NCI-H1048 (cell line): ENCODE measurements at places on chromosomes 1 and 21.

GRCh38 chr1:56490619-56491018, 88.7 kb downstream of the PLPP3 start:
- DNase-seq, result no peak

- no peak for DNase-seq
These were observed 68.4 kb upstream of the TINAGL1 start for GRCh38 chr1:31507676-31508530.

DNA sequence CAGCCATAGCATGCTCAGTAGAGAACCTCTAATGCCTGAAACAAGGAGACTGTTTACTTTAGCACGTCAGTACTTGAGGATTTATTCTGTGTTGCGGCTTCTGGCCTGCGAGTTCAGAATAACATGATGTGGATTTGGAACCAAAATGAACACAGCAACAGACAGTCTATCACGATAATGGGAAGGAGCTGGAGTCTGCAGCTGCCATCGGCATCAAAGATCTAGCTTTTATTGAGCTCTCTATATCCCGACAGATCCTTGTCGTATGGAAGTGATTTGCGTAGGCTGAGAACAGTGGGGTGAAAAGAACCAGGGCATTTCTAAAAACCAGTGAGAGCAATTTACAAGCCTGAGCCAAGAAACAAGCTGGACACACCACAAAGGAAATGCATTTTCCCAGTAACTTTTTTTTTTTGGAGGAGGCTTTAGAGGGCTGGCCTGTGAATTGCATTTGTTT, 294.2 kb downstream of the KIF26B start:
- DNase-seq, result no peak

GRCh38 chr21:44687671-44688070, 5.7 kb upstream of the KRTAP12-1 start:
- DNase-seq, result no peak

GRCh38 chr1:161951646-161952045, 72.0 kb downstream of the OLFML2B start:
- DNase-seq, result no peak
